Left renal pelvis (tissue), 4 donors: ENCODE measurements at places on chromosomes 5 and 9.

- DNase-seq = no peak
Measured at GRCh38 chr9:81801190-81801589, 111.8 kb upstream of the TLE1 start.

- DNase-seq = no peak
Measured at GRCh38 chr5:154444556-154445421, 1.0 kb upstream of the SAP30L start.

DNA sequence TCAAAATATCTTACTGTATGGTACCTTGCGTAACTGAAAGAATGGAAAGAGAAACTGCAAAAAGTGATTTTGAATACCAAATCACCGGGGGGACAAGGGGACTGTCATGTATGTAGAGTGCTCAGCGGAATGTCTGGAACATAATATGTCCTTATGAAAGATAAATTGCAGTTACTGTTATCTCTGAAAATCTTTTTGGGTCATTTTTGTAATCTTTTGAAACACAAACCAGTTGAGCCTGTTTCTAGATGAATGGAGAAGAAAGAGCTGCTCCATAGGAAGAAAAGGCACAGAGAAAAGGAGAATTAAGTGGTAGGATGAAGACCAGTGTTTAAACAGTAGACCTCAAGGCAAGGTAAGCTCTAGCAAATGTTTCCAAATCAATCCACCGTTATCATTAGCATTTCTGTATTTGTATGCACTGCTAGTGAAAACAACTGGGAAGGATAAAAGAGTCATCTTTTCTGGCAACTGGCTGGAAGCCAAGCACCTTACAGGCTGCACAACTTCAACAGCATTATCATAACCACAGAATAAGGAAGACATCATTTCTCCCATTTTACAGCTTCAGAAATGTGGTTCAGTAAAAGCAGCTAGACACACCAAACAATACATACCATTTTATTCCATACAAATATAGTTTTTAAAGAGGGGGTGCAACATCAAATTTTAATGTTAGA is 158.5 kb downstream of the TRPM3 start:
- no peak for DNase-seq

- no peak for DNase-seq
Measured at GRCh38 chr5:156934450-156935211, 28.4 kb downstream of the TIMD4 start.

- DNase-seq = no peak
Measured at GRCh38 chr9:13598738-13599137, 319.2 kb upstream of the MPDZ start.

DNA sequence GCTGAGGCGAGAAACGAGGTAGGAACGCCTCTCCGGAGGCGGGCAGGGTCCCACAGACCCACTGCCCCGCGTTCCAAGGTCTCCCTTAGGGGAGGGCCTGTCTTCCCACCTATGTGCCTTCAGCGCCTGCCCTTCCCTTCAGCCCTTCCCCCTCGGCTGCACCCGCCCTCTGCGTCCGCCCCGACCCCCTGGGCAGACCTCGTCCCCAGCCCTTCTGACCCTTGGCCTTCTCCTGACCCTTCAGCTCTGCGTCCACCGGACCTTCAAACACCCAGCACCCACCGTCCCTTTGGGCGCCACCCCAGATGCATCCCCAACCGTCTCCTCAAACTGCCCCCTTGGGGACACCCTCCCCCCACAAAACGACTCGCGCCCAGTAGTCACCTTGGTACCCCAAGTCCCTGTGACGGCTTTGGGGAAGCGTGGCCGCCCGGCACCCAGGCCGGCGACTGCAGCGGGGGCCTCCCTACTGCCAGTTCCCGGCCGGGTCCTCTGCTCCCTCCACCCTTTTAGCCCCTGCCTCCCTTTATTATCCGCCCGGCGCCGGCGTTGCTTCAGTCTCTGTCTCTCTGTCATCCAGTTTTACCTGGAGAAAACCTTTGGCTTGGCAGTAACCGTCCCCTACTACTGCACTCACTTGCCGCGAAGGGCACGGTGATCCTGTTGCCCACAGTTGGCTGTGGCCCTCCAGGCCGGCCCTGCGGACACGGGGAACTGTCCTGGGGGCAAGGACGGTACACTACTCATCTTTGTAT is 421 bp downstream of the RUSC2 start:
- no peak for DNase-seq

DNA sequence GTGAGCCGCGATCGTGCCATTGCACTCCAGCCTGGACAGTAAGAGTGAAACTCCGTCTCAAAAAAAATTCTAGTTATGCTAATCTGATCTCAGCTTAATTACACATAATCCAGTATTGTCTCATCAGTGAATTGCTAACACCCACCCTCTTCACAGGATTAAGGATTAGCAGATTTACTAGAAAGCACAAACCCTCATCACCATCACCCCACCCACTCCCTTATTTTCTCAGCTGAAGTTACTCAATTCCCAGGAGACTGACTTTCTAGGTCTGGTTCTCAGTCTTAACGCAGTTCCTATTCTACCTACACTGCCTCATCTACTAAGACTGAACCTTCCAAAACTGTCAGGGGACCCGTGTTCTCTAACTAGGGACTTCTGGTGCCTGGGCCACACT is 9.0 kb downstream of the TOR1B start:
- no peak for DNase-seq

- DNase-seq = no peak
Measured at GRCh38 chr5:133521801-133522200, 90.5 kb downstream of the FSTL4 start.

DNA sequence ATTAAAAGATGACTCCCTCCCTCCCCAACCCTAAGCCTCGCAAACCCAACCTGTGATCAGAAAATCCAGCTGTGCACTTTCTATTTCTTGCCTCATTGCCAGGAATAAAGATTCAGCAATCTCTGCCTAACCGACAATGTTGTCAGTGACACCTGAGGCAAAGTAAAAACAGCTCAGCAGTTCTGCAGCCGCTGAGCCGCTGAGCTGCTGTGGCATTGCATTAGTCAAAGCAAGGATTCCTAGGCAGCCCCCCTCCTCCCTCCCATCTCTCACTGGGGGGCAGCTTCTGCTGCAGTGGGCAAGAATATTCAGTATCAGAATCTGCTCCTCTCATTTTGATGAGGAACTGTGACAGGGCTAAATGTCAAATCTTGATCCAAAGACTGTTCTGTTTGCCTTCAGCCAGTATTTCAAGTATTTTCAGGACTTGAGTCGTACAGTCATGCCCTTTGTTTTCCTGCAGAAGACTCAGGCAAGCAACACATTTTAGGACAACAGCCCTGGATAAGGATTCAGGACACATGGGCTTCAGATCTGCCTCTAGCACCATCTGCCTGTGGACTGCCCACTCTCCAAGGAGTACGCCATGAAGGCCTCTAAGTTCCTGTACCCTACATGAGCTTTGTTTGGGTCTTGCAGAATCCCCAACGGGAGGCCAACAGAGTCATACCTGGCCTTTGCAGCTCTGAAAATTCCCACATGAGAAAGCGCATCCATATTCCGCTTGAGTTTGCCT is 41.1 kb upstream of the DAP start:
- no peak for DNase-seq

DNA sequence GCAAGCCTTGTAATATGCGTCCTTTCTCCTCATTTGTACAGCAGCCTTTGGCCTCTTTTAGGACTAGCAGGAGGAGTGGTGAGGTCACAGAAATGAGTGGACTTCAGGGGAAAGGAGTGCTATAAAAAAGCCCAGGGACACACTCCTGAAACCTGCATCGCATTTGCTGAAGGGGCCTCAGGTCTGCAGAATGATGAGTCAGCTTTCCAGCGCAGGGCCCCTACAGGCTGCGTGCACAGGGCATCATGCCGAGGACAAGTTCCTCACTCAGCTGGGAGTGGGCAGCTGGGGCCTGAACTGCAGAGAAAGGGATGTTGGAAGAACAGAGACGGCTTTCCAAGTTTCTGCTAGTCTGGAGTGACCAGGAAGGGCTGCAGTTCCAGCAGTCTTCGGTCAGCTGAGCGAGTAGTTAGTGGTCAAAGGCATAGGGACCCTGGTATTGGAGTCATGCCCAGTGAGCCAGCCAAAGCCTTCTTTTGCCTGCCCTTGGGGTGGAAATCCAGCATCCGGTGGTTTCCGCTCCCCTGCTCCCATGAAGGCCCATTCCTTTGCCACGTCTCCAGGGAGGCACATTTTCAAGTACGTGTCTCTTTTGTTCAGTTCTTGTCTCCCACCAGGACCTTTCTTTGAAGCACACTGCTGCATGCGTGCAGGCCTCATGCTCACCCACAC is 17.3 kb upstream of the CFAP157 start:
- no peak for DNase-seq

- DNase-seq = no peak
Measured at GRCh38 chr9:123508048-123508447, 152.1 kb downstream of the CRB2 start.

DNA sequence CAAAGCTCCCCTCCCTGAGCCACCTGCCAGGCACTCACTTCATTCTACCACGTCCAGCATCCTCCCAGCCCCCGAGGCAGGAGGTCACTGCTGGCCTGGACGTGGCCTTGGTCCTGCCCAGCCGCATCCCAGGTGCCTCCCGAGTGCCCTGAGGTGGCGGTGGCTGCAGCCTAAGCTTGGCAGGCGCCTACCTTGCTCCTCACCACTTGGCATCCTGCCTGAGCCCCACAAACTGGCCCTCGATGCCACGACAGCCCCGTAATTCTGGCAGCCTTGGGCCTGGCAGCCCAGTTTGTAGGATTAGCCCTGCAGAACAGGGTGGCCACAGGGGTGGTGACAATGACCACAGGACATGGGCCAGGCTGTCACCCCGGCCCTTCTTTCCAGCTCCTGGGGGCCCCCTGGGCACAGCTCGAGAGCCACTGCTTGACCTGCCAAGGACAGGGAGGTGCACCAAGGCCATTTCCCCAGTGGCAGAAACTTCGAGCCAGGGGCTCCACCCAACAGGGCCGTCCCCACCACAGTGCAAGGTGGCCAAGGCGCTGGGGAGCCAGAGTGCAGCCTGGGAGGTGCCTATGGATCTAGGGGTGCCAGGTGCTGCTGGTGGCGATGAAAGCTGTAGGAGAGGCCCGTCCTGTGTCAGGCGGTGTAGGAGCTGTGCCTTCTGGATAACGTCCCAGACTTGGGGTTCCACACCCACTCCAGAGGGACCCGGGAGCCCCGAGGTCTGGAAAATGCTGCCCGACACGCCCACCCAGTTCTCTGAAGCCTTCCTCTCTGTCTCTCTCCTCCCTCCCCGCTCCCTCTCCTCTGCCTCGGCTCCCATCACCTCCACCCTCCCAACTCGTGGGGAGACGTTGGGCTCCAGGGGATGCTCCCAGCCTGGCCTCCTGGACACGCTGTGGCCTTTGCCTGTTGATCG is 18.4 kb downstream of the NKD2 start:
- no peak for DNase-seq

- DNase-seq = no peak
Measured at GRCh38 chr5:176776916-176777315, 33.4 kb upstream of the UNC5A start.

GRCh38 chr5:109454731-109455505 is 45.1 kb upstream of the PJA2 start:
- no peak for DNase-seq

DNA sequence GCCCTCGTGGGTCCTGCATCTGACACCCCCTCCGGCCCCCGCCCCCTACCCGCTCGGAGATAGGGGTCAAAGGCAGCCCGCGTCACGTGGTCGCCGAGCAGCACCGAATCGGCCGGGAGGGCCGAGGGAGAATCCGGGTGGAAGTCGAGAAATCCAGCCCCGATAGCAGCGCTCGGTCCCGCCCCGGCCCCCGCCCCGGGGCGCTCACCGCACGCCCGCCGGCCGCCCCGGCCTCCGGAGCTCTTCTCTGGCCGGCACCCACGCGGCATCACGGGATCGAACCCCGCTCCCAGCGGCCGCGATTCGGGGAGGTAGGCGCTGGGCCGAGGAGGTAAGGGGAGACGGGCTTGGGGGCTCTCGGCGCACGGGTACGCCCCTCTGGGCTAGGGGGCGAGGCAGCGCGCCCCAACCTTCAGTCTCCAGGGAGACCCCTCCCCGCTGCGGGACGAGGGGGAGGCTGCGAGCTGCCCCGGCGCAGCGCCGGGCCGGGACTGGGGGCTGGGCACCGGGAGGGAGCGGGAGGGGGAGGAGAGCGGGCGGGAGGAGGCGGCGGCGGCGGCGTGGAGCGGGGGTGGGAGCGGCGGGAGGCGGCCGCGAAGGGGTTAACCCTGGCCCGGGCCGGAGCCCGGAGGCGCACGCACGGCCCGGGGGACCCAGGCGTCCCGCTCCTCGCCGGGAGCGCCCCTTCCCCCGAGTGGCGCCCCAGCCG is 22.1 kb upstream of the NDST1 start:
- no peak for DNase-seq

- DNase-seq = no peak
Measured at GRCh38 chr5:52947851-52948250, 41.3 kb upstream of the ITGA2 start.

DNA sequence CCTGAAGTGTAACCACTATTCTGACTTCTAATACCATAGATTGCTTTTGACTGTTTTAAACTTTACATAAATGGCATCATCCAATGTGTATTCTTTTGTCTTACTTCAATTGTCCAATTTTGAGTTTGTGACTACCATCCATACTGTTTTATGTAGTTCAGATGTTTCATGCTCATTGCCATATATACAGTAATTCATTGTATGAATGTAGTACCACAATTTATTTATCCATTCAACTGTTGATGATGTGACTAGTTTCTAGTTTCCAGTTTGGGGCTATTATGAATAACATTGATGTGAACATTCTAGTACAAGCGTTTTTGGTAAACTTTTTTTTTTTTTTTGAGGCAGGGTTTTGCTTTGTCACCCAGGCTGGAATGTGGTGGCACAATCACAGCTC is 55.1 kb downstream of the HMGCS1 start:
- no peak for DNase-seq

DNA sequence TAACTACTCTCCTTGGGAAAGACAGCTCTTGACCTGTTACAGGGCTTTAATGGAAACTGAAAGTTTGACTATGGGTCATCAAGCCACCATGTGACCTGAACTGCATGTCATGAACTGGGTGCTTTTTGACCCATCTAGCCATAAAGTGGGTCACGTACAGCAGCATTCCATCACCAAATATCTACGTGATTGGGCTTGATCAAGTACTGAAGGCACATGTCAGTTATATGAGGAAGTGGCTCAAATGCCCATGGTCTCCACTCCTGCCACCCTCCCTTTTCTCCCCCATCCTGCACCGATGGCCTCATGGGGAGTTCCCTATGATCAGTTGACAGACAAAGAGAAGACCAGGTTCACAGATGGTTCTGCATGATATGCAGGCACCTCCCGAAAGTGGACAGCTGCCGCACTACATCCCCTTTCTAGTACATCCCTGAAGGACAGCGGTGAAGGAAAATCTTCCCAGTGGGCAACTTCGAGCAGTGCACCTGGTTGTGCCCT is 7.3 kb upstream of the FCN1 start:
- DNase-seq = no peak

DNA sequence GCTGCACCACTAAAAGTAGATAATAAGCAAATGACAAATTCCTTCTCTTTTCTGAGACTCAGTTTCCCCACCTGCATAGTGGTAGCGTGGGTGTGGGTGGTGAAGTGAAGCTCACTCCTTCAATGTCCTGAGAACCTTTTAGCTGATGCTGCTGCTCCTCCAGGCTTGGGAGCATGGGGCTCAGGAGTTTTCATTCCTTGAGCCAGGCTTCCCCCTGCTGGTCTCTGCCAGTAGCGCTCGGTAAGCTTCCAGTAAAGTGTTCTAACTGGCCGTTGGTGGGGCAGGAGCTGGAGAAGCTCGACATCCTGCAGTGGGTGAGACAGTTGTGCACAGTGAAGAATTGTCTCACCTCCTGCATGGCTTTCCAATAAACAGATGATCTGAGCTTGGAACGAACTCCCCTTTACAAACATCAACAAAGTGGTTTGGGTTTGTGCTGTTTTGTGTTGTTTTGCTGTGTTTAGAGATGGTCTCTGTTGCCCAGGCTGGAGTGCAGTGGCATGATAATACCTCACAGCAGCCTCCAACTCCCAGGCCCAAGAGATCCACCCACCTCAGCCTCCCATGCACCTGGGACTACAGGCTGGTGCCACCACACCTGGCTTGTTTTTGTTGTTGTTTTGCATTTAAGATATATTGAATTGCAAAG is 34.6 kb downstream of the SPARC start:
- DNase-seq = no peak
